Left cardiac atrium (tissue), 4 donors: ENCODE measurements at places on chromosomes 1 and 21.

- DNase-seq, result no peak
Observed at GRCh38 chr1:22225858-22226589, 83.1 kb upstream of the WNT4 start.

- DNase-seq, result no peak
Observed at GRCh38 chr1:226763905-226764264, 24.8 kb upstream of the ITPKB start.

- no peak for DNase-seq
Observed at GRCh38 chr1:36988321-36988720, 46.0 kb downstream of the GRIK3 start.

GRCh38 chr1:95497566-95497965 is 263.6 kb downstream of the RWDD3 start:
- DNase-seq, result no peak

DNA sequence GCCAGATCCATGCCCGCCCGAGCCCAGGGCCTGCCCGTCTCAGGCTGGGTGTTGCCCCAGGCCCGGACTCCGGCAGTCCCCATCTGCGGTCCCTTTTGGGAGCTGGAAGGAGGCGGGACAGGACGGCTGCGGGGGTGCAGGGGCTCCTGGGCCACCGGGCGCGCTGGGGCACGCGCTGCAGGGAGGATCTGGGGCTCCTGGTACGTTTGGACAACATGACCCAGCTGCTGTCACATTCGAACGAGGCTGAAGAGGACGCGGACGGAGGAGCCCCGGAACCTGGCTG is 6.6 kb upstream of the CALML6 start:
- DNase-seq, result no peak

GRCh38 chr1:151568626-151569088 is 28.5 kb downstream of the TUFT1 start:
- no peak for DNase-seq

DNA sequence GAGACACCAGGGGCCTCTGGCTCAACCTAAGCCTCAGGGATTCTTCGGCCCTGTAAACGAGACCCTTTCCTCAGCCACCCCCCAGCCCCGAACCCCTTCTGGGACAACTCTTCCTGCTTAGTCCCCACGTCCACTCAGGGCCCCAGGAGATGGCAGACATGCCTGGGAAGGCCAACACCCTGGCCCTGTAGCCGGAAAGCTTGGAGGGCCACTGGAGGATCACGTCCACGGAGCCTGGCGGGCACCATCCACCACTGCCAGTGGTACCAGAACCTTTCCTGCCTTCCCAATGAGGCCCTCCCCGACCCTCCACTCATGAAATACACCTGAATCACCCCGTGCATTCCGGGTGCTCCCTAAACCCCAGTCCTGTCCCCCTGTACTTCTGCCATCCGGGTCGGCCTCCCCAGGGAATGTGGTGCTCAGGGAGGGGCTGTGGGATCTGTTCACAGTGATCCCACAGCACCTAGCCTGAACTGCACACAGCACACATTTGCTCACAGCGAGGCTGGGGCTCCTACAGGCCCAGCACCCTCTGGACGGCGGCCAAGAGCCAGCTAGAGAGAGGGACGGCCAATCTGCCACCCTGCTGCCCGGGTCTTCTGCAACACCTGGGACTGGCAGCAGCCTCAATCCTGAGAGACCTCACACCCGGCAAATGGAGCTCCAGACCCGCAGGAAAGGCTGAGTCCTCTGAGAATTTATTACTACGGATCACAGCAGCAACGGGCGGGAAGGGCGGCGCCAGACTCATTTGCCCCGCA is 1.8 kb downstream of the AURKAIP1 start:
- DNase-seq, result no peak

DNA sequence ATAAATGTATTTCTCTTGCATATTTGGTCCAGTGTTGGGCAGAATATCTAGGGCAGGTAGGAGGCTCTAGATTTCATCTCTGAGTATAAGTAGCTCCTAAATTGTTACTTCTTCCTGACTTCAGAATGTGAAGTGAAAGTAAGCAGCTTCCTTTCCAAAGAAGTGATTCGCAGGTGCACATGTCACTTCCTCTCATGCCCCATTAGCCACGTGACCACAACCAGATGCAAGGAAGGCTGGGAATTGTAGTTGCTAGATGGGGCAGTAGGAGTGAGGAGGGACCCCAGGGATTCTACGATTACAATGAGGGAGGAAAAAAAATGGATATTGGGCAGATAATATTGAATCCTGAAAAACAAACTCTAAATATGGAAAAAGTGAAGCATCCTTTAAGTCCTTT is 113.2 kb upstream of the CYYR1 start:
- no peak for DNase-seq

GRCh38 chr1:226846786-226847185 is 23.6 kb upstream of the PSEN2 start:
- no peak for DNase-seq

DNA sequence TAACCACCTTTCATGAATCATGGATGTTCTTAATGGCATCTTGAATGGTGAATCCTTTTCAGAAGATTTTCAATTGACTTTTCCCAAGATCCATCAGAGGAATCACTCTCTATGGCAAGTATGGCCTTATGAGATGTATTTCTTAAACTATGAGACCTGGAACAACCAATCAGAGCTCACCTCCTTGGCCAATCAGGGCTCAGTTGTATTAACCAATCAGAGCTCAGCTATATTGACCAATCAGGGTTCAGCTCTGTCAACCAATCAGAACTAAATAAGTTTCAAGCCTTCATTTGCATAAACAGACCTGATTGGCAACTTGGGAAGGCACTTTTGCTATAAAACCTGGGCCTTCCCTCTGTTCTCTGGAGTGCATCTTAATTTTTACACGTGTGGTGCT is 13.6 kb upstream of the FAM3B start:
- DNase-seq, result no peak

- no peak for DNase-seq
Observed at GRCh38 chr1:168989985-168990384, 116.5 kb upstream of the ATP1B1 start.

DNA sequence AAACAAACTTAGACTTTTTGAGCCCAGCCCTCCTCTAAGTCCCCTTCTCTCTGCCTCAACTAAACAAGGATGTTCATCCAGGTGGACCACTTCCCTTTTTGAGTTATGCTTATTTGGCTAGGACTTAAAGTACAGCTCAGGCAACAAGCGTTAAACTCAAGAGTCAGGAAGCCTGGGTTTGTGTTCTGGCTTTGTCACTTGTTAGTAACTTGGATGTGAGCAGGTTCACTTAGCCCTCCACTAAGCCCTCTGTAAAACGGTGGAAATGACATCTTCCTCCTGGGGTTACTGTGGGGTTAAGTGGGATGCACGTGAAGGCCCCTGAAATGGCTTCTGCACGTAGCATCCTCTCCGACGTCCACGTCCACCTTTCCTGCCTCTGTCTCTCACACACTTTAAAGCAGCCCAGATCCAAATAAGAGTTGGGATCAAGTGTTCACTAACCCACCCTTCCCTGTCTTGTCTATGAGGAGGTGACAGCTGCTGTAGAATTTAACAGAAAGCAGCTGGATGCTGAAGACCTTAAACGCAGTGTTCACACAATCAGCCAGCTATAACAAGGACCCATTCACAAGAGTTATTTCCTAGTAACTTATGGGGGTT is 152.7 kb downstream of the TGFBR3 start:
- DNase-seq, result no peak

DNA sequence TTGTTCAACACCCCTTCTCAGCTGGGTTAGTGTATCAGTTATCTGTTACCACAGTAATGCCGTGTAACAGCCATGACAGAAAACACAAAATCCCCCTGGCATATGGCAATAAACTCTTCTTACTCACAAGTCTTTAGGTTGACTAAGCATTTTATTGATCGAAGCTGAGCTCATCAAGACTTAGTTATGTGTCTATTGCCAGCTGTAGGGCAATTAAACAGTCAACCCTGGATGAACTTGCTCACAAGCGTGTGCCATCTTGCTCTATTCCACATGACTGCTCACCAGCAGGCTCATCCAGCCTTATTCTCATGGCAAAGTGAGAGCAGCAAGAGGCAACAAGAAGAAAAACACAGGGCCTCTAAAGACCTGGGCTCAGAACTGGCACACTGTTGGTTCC is 333.8 kb upstream of the PTBP2 start:
- DNase-seq, result no peak

GRCh38 chr21:45981151-45982091 is at the start of gene COL6A1:
Gene COL6A1, plus strand, starts transcription at chr21:45981770. Its CDS starts 81 bp downstream, at chr21:45981851.
- peak; percentile 87 for DNase-seq

DNA sequence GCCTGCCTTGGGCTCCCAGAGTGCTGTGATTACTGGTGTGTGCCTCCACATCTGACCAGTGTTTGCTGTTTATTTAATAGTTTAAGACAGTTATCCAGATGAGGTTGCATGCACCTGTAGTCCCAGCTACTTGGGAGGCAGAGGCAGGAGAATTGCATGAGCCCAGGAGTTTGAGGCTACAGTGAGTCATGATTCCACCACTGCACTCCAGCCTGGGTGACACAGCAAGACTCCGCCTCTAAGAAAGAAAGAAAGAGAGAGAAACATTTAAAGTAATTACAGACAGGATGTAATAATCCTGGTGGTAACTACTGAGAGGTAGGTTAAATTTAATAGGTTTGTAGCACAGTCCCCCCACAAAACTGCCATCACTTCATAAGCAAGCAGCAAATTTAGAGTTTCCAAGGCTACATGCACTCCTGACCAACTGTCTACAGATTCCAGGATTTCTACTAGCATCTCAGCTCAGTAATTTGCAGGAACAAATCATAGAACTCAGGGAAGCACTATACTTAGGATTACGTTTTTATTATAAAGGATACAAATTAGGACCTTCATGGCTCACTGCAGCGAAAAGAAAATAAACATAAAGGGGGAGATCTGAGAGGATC is 89.6 kb downstream of the PKN2 start:
- no peak for DNase-seq

- DNase-seq, result no peak
Observed at GRCh38 chr1:242089911-242090310, 91.0 kb upstream of the MAP1LC3C start.

GRCh38 chr1:100076744-100077143 is 56.0 kb downstream of the SASS6 start:
- DNase-seq, result no peak

- DNase-seq, result no peak
Observed at GRCh38 chr1:37315371-37315846, 159.0 kb upstream of the ZC3H12A start.

GRCh38 chr1:197768014-197768805 is 7.1 kb downstream of the DENND1B start:
- DNase-seq, result no peak

DNA sequence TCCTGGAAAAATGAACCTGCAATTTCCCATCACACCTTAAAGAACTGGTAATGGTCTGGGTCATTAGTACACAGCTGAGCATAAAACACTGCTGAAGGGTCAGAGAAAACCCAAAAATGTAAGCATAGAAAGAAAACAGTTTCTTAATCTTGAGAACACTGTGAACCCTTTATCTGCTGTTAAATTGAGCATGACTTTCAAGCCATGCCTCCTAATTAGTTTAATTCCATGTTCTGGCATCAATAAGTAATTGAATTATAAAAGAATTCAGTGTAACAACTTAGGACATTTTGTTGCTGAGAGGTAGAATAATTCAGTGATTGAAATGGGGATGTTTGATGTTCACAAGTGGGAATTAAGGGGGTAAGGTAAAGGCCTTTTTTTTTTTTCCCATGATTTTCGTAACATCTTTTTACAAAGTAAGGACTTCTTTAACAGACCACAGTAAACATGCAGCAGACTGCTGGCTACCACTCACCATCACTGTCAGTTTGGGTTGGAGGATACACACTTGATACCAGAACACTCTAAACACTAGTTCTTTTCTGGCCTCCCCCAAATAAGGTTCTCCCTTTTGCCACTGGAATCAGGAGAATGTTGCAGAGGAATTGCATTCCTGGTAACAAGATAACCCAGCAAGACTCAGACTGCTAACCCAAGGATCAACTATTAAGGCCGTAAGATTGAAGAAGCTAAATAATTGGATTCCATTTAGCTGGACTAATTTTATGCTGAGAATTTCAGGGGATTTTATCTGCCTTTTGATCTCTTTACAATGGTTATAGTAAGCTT is 3.0 kb downstream of the RWDD3 start:
- no peak for DNase-seq
